ENCODE measurements at places on chromosomes 1 and 21.

GRCh38 chr1:108034396-108034795 is 69.4 kb upstream of the VAV3 start:
- no peak for DNase-seq

- no peak for DNase-seq
These were observed 49.1 kb downstream of the TRPM2 start for GRCh38 chr21:44402323-44403105.

GRCh38 chr1:31398246-31398645 is 14.8 kb upstream of the SERINC2 start:
- no peak for DNase-seq

- peak; percentile 65 for DNase-seq
These were observed 71.5 kb upstream of the DISP3 start for GRCh38 chr1:11407301-11407994.

DNA sequence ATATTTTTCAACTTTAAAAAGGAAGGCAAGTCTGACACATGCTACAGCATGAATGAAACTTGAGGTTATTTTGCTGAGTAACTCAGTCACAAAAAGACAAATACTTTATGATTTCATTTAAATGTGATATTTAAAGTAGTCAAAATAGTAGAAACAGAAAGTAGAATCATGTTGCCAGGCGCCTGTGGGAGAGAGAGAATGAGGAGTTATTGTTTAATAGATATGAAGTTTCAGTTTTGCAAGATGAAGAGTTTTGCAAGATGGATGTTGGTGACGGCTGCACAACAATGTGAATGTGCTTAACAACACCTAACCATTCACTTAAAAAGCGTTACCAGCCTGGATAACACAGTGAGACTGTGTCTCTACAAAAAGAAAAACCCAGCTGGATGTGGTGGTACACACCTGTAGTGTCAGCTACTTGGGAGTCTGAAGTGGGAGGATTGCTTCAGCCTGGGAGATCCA is 20.7 kb upstream of the ATP1A1 start:
- no peak for DNase-seq

DNA sequence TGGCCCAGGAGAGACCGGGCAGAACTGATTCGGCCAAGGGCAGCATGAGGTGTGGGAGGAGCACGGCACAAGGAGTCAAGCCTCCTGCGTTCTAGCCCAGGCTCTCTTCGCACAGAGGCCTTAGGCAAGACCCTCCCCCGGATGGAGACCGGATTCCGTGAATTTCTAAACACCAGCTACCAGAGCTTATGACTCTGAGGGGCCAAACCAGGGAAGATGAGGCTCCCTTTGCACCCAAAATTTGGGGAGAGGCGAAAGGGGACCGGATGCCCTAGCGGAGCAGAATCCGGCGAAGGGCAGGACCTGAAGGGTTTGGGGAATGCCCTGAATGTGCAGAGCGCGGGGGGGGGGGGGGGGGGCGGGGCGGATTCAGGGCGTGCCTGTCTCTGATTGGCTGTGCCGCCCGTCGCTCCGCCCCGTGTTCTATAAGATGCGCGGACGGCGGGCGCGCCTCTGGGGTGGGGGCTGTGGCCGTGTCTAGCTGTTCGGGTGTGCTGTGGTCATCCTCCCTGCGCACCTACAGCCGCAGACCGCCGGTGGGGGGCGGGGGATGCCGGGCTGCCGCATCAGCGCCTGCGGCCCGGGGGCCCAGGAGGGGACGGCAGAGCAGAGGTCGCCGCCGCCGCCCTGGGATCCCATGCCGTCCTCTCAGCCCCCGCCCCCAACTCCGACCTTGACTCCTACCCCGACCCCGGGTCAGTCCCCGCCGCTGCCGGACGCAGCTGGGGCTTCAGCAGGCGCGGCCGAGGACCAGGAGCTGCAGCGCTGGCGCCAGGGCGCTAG is at the start of gene TRNP1:
TRNP1 (plus strand) TSS at position 456 of the 783 bp plus-strand sequence; CDS start at position 551, 95 bp downstream.
- peak; percentile 76 for DNase-seq

- peak; percentile 95 for DNase-seq
These were observed 20.6 kb upstream of the SH3D21 start for GRCh38 chr1:36285443-36286101.

GRCh38 chr1:107499139-107499744 is 358.4 kb downstream of the NTNG1 start:
- no peak for DNase-seq

DNA sequence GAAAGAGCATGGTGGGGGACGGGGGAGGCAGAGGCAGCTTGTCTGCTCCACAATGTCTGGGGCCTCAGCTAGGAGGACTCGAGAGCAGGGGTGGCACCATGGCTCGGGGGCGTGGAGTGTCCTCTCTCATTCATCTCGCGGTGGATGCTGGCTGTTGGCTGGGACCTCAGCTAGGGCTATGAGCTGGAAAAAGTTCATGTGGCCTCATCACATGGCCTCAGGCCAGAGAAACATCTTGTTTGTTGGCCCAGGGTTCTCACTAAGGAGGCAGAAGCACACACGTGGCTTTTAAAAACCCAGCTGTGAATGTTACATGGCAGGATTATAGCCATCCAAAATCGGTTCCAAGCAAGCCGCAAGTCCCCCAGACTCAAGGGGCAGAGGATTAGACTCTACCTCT is 6.2 kb upstream of the CENPS start:
- no peak for DNase-seq

- no peak for DNase-seq
These were observed 134.7 kb downstream of the FAM78B start for GRCh38 chr1:166031932-166032571.

GRCh38 chr1:225823811-225824261 is 13.9 kb downstream of the EPHX1 start:
- DNase-seq: no peak

- DNase-seq: peak; percentile 38
These were observed 7.4 kb downstream of the GJC2 start for GRCh38 chr1:228156941-228157728.

GRCh38 chr1:89580036-89580435 is 52.9 kb upstream of the LRRC8C start:
- DNase-seq: no peak

GRCh38 chr1:115242543-115242942 is 95.5 kb downstream of the NGF start:
- DNase-seq: no peak

DNA sequence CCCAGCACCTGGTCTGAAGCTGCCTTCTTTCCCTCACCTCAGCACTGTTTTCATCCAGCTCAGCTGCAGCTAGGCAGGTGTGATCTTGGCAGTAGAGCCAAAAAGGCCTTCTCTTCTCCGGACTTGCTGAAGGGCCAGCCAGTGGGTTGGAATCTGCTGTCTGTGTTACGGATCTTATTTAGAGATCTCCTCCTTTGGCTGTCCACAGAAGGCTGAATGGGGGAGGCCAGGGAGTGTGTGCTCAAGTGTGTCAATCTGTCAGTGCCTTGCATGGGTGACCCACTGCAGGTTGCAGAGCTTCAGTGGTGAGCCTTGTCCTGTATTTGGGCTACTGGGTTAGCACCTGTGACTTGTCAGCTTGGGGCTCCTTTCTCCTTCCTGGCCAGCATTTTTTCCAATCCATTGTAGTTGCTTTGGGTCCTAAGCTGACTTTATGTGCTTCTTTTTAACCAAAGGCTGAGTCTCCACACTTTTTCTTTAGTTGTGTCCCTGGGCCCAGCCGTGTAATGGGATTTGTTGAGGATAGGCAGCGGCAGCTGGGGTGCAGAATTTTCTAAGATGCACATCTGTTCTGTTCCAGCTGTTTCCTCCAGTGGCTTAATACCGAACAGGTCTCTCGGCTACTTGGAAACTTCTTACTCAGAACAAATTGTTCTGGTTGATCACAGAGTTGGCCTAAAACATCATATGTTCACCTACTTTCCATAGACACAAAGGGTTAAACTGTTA is 126.8 kb downstream of the PEX14 start:
- no peak for DNase-seq

GRCh38 chr1:43789604-43790550 is 82.5 kb downstream of the ST3GAL3 start:
- no peak for DNase-seq

DNA sequence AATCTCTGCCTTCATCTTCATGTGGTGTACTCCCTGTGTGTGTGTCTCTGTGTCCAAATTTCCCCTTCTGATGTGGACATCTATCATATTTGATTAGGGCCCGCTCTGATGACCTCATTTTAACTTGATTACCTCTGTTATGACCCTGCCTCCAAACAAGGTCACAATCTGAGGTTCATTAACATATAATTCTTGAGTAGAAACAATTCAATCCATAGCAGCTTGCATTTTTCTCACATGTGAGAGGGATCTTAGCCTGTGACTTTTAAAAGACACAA is 130.9 kb upstream of the RAB4A start:
- no peak for DNase-seq

- DNase-seq: peak; percentile 68
These were observed 55.3 kb downstream of the NDUFS5 start for GRCh38 chr1:39081271-39082009.

- DNase-seq: peak; percentile 24
These were observed 211.0 kb upstream of the RAB4A start for GRCh38 chr1:229059671-229060539.

DNA sequence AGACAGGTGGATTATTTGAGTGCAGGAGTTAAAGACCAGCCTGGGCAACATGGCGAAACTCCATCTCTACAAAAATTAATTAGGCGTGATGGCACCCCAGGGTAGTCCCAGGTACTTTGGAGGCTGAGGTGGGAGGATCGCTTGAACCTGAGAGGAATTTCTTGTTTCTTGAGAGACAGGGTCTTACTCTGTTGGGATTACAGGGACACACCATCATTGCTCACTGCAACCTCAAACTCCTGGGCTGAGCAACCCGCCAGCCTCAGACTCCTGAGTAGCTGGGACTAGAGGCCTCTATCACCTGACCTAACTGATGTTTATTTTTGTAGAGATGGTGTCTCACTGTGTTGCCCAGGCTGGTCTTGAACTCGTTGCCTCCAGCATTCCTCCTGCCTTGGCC is 24.8 kb downstream of the DHX9 start:
- no peak for DNase-seq

DNA sequence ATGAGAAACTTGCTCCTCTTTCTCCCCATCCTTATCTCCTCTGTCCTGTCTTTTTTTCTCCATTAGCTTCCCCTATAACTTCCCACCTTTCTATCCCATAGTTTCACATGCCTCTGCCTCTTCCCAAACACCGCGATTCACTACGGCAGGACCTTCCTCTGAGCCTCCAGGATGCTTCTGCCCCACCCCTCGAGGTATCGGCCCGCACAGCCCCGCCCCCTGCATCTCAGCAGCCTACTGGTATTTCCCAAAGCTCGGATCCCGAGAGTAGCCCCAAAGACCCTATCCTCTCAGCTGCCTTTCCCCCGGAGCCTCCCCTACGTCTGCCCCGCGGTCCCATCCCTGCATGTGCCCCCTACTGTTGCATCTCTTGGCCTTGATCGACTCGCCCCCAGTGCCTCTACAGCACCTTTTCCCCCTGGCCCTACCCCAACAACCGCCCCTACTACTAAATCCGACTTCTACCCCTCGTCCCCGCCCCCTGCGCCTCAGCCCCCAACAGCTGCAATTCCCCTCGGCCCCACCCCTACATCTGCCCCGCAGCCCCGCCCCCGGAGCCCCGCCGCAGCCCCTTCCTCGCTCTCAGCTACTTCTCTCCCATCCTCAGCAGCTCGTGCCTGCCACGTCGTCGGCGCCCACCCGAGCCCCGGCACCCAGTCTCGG is 512 bp downstream of the PIAS3 start:
- peak; percentile 74 for DNase-seq

- DNase-seq: no peak
These were observed 671.6 kb upstream of the ZP4 start for GRCh38 chr1:238562341-238562740.

Measured in hematopoietic multipotent progenitor cell treated with erythropoietin and hydrocortisone succinate and interleukin-3 and kit ligand, for 4 days (in vitro differentiated cells).